ENCODE measurements at places on chromosomes 5 and 9.

GRCh38 chr5:128038643-128039042, 44.9 kb upstream of the SLC12A2 start:
- no peak for DNase-seq

DNA sequence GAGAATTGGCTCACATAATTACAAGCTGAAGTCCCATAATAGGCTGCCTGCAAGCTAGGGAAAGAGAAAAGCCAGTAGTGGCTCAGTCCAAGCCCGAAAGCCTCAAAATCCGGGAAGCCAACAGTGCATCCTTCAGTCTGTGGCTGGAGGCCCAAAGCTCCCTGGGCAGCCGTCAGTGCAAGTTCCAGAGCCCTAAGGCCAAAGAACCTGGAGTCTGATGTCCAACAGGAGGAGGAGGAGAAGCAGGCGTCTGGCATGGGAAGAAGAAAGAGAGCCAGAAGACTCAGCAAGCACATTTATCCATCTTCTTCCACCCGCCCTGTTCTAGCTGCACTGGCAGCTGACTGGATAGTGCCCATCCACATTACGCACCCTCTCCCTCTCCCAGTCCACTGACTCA, 213.4 kb downstream of the GAS1 start:
- DNase-seq, result no peak

GRCh38 chr9:14127656-14128055, 186.3 kb downstream of the NFIB start:
- no peak for DNase-seq

DNA sequence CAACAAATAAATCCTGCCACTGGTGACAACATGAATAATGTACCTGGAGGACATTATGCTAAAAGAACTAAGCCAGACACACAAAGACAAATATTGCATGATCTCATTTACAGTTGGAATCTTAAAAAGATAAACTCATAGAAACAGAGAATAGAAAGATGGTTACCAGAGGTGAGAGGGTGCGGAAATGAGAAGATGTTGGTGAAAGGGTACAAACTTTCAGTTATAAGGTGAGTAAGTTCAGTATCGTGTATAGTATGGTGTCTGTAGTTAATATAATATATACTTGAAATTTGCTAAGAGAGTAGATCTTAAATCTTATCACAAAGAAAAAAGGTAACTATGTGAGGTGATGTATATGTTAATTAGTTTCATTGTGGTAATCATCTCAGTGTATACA, 63.3 kb downstream of the PRRC1 start:
- DNase-seq, result no peak

DNA sequence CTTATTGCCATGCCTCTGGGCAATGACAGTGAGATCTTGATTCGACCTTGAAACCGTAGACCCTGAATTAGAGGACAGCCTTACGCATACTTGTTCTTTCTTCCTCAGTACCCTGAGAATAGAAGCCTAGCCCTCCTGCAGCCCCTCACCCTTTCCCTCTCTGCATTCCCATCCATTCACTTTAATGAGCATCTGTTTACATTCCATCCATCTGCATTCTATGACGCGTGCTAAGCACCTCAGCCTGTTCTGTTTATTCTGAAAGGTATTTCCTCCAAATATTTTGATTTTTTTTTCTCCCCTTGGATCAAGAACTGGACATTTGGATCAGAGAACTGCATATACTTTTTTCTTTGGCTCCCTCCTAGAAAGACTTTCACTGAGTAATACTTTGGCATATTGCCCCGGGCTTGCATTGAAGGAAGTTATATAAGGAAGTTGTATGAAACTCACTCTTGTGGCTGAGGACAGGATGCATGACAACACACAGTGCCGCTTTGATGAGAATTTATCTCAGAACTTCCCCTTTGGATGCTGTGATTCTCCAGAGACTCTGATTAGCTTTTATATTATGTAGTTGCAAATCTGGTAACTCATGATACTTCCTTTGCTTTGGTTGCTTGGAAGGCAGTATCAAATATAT, 15.7 kb downstream of the TMEM8B start:
- no peak for DNase-seq

DNA sequence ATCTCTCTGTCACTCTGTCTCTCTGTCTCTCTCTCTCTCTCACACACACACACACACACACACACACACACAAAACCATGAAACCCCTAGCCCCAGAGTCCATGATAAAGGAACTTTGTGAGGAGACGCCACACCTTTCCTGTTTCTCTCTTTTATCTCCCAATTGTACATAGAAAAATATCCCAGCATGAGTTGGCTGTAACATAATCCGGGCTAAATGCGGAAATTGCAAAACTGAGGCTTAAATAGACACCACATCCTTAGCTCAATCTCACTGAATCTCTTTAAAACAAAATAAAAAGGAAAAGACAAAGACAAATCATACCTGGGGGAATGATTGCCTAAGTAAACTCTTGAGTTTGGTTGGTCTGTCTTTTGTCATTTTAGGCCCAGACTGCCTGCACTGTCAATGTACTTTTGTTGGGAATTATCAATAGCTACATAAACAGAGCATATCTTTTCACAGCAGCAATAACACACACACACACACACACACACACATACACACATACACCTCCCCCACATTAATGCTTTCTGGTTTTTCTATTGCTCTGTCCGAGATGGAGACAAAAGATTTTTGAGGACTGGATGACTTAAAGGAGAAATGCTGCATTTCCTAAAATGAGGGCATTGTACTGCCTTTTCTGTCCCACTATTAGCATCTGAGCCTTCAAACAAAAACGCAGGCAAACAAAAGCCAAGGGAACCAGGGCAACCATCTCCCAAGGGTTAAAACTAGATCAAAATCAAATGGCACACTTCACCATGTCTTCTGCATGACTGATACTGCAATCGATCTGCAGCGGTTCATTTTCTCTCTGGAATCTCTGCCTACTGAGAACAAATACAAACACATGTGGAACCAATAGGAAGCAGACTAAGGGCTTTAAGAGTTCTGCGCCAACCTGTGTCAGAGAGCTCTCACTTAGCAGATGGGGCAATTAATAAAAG, 321.5 kb downstream of the NFIB start:
- no peak for DNase-seq

DNA sequence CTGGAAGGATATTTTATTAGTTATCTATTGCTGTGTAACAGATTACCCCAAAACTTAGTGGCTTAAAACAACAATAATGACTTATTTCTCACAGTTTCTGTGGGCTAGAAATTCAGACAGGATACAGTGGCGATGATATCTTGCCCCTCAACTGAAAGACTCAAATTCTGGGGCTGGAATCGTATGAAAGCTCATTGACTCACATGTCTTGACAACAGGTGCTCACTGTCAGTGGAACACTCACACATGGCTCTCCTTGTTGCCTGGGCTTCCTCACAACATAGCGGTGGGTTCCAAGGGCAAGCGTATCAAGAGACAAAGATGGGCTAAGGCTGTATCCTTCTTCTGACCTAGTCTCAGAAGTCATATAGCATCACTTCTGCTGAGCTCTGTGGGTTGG, 3.7 kb upstream of the GNPDA1 start:
- DNase-seq, result no peak

- DNase-seq, result no peak
Measured at GRCh38 chr5:153523831-153524230, 33.4 kb downstream of the GRIA1 start.

- no peak for DNase-seq
Measured at GRCh38 chr5:82387001-82387818, 109.1 kb upstream of the RPS23 start.

GRCh38 chr5:160903551-160903950, 51.5 kb upstream of the ATP10B start:
- no peak for DNase-seq

DNA sequence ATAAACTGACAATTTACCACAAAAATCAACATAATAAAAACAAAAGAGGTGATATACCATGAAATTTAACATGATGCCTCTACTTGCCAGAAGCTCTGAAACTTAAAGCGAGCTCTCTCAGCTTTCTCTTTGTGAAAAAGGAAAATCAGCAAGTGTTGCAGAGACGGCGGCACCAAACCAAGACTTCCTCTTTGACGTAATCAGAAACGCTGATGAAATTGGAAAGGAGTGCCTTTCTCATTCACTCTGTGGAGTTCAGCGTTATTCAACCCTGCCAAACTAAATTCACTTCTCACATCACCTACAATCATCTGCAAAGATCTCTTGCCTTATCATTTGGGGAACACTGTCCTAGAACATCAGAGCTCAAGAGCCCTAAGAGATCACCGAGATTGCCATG, 32.2 kb downstream of the ANXA6 start:
- no peak for DNase-seq

DNA sequence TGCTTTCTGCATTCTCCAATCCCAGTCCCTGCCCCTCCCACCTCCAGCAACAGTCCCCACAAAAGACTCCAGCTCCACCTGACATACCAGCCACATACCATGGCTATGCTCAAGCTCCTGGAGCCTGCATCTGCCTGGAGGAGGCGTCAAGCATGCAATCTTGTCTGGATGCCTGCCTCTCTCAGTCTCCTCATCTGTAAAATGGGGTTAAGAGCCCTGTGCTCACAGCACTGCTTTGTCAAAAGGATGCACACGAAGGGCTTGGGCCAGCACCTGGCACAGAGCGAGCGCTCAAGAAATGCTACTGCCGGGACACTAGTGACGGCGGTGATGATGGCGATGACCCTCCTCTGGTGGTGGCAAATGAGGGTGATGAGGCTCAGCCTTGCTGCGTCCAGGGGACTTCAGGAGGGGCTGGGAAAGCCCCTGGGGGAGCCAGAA, 202.9 kb upstream of the IER5L start:
- DNase-seq, result no peak

DNA sequence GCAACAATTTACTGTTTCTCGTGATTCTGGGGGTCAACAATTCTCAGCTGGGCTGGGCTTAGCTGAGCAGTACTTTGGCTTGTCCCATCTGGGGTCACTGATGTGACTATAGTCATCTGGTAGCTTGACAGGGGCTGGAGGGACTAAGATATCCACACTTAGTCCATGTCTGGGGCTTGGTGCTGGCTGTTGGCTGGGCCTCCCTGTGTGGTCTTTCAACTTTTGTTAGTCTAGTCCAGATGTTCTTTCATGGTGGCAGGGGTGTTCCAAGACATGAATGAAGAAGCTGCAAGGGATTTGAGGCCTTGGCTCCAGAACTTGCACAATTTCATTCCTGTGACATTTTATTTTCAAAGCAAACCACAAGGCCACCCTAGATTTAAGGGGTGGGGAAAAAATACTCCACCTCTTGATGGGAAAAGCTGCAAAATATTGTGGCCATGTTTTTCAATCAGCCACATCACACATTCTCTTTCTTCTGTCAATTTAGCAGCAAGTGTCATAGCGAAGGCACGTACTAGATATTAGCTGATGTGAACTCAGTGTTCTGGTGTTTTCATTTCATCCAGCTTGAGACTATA, 59.2 kb downstream of the TSSK1B start:
- no peak for DNase-seq

GRCh38 chr5:116272281-116272941, 187.6 kb downstream of the COMMD10 start:
- no peak for DNase-seq

DNA sequence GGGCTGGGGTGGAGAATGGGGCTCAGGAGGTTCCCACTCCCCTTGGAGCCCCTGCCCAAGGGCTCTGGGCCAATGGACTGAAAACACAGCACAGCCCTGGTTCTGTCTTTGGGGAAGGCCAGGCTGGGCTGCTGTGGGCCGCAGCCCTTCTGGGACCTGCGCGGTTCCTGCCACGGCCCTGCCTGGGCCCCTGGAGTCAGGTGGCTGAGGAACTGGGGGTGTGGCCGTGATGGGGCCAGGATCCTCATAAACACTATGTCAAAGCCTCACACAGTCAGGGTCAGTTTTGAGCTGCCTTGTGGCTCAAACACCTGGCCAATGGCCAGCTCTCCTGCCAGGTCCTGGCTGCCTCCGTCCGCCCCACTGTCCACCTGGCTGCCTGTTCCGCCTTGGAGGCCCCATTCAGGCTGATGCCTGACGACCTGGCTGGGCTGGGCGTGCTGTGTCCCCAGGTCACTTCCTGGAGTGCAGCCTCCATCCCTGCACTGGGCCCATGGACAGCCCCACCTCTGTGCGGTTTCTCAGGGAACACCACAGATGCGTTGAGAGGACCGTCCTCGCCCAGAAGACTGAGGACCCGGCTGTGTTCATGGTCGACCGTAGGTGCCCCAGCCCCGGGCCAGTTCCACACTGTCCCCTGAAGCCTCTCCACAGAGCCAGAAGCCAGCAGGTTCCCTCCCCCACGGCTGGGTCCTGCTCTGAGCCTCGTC, 27.5 kb downstream of the PAEP start:
- DNase-seq, result no peak

GRCh38 chr9:86778761-86779160, 168.5 kb downstream of the GAS1 start:
- no peak for DNase-seq

DNA sequence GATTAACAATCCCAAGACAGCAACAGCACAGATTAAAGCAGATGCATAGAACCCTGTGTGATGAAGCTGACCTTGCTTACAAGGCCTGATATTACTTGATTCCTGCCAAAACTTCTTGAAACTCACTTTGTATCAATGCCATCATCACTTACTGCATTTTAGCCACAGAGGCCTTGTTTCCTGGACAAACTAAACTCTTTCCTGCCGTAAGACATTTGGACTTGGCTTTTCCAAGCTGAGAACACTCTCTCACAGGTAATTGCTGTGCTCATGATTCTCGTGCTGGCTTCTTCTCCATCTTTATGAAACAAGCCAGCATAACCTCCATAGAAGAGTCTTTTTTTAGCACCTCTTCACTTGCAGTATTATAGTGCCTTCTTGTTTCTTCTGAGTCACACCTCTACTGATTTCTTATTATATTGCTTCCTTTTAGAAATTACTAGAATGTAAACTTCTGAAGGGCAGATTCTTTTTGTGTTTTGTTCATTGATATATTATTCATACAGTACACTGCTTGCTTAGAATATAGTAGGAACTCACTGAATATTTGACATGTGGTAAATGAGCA, 456.5 kb upstream of the ZNF608 start:
- DNase-seq, result no peak

DNA sequence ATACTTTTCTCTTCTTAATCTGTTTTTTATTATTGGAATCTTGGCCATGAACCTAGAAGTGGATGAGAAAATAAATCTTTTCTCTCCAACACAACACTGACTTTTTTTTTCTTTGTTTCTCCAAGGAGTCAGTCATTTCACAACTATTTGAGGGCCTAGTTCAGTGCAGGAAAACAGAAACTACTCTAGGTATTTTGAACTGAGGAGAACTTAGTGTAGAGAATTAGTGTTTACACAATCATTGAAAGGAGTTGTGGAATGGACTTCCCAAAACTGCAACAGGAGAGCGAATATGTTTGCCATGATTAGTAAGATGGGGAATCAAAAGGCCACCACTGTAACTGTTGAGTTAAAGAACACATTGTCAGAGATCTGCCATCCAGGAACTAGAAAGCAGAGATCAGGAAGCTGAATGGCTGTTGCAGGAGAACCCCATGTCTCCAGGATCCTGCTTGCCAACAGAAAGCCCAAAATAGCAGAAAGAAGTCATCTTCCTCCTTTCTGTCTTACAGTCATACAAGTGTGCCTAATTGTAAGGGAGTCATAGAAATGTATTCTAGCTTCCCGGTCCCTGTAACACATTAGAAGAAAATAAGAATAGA, 20.3 kb upstream of the PCDH1 start:
- DNase-seq, result no peak
